ENCODE measurements at places on chromosomes 3 and 15.

GRCh38 chr3:52041118-52041731 is 15.1 kb downstream of the DUSP7 start:
- no peak for DNase-seq

DNA sequence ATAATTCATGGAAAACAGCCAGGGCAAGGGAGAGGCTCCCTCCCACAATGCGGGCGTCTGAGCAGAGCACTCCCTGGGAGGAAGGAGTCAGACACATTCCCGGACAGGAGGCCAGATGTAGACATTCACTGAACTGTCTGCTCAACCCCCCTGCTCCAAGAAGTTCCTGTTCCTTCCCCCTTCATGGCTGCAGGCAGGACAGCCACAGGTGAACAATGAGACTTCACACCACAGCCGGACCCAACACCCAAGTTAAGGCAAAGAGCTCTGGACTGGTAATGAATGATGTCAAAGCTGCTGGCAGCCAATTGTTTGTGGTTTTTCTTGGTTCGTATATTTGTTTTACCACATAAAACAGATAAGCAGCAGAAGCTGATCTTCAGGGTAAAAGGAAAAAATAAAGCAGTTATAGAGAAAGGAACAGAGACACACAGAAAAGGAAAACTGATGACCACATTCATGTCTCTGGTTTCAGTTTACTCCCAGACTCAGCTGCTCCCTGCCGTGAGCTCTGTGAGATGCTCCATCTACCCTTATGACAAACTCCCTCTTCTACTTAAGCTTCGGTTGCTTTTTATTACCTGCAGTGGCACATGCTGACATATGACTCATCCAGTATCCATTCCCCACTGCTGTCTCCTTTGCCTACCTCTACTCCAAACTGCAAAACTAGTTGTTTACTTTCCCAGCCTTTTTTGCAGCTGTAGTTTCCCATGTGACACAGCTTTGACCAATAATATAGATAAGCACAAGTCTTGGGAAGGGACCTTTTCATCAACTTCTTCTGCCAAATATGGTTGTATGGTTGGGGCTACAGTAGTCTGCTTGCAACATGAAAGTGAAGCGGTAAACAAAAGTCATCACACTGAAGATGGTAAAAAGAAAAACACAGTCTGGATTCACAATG is 33.1 kb downstream of the DZIP1L start:
- DNase-seq = peak; percentile 11

DNA sequence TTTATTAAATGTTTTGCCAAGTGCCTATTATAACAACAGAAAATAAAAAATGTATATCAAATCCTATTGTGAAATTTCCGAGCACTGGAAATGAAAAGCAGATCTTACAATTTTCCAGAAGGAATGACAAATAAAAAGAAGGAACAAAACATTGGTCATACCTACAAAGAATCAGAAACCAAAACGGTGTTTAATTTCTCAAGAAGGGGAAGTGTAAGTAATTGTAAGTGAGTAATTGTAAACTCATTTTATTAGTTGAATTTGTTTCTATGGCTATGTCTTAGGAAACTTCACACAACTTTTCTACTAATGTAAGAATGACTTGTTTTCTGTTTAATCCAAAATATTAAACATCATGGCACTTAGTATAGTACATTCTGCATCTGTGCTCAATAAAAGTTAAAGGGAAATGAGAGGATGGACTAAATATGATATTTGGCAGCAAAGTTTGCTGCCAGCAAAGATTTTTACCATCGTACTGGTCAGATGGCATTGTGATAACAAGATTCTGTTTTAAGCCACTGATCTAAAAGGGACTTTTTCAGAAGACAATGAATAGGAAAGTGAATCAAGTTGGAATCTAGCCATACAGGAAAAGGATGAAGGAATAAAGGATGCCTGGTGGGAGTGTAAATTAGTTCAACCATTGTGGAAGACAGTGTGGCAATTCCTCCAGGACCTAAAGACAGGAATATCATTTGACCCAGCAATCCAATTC is 232.4 kb downstream of the NFKBIZ start:
- DNase-seq = no peak

DNA sequence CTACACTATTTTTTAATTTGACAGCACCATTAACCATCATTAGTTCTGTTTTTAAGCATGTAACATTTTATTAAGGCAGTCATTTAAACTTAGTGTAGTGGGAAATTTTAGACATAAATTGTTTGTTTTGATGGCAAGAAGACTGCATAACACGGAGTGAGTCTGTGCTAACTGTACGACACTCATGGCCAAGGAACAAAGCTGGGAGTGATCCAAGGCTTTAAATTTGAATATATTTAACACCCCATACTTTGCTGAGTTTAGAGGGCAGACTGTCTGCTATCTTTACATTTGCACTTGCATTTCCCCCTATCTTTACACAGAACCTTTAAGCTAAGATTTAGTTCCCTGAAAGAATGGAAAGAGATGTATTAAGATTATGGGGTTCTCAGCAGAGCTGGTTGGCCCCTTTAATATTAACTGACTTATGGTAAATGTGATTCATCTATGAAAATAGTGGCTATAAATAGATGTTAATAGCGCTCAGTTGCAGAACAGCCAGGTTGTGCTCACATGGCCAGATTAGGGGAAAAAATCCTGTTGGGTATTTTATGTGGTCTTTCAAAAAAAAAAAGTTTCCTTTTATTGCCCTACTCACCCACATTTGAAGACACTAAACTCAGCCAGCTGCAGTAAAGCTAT is 120.7 kb downstream of the CMSS1 start:
- DNase-seq = no peak

GRCh38 chr15:49734831-49735508 is 114.1 kb downstream of the DTWD1 start:
- DNase-seq = no peak

DNA sequence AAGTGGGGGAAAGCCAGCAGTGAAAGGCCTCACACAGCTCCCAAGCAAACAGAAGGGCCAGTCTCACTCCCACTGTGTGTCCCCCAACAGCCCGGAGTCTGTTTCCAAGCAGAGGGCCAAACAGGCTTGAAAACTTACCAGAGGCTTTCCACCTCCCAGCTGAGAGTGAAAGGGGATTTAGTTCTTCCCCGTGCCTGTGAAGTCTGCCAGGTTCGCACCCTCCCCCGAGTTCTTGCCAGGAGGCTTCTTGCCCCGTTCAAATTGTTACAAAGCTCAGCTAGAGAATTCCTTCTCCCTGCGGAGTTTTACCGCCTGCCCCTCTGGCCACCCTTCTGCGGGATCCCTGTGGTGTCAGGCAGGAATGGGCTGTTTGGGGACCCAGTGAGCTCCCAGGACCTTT is 68.0 kb upstream of the WNT7A start:
- no peak for DNase-seq

GRCh38 chr15:33675246-33675645 is 293.1 kb upstream of the CHRM5 start:
- DNase-seq = no peak

GRCh38 chr3:74617776-74618175 is 3.3 kb upstream of the CNTN3 start:
- no peak for DNase-seq

DNA sequence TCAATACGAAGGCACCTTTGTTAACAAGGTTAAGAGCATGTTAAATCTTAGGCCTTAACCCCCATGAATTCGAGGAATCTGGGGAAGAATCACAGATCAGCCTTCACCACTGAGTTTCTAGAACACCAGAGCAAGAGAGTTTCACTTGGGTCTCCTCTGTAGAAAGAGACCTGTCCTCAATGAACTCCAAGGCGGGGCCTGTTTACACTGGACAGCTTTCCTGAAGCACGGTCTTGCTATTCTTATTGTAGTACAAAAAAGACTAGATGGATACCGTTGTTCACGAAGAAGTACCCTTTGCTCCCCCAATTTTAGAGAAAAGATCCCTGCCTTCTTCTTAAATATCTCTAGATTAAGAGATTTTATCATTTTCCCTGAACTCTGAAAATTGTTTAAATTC is 64.9 kb downstream of the USF3 start:
- DNase-seq = no peak

- DNase-seq = no peak
Measured at GRCh38 chr15:78999636-79000035, 54.8 kb upstream of the CTSH start.

GRCh38 chr3:127606981-127607595 is 8.9 kb downstream of the MCM2 start:
- DNase-seq = no peak

DNA sequence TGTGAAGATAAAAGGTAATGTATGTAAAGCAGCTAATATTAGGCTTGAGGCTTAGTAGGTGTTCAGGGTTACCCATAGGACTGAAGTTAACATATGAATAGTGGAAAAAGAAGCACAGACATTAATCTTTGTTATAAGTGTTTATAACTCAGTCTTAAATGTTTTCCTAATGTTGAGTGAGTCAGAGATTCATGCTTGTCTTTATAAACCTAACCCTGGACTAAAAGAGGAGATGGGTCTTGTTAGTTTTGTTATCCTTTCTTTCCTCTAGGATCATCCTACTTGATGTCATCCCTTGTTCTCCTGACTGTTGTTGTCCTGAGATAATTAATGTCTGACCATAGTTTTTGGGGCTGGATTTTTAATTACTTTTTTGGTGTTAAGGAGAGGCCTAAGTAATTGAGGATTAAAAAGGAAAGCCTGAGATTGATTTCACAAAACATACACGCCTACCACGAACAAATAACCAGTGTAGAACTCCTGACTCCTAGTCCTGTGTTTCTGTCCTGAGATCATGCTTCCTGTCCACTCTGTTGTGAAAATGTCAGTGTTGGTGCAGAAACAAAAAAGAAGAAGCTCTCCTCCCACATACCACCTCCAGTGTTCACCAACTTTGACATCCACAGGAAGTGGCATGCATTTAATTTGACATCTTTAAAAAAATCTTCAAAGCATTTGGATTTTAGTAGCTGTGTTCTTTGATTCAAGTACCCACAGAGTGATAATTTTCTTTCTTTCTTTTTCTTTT is 8.4 kb downstream of the MITF start:
- no peak for DNase-seq

GRCh38 chr15:44654858-44655257 is 8.6 kb downstream of the SPG11 start:
- no peak for DNase-seq

DNA sequence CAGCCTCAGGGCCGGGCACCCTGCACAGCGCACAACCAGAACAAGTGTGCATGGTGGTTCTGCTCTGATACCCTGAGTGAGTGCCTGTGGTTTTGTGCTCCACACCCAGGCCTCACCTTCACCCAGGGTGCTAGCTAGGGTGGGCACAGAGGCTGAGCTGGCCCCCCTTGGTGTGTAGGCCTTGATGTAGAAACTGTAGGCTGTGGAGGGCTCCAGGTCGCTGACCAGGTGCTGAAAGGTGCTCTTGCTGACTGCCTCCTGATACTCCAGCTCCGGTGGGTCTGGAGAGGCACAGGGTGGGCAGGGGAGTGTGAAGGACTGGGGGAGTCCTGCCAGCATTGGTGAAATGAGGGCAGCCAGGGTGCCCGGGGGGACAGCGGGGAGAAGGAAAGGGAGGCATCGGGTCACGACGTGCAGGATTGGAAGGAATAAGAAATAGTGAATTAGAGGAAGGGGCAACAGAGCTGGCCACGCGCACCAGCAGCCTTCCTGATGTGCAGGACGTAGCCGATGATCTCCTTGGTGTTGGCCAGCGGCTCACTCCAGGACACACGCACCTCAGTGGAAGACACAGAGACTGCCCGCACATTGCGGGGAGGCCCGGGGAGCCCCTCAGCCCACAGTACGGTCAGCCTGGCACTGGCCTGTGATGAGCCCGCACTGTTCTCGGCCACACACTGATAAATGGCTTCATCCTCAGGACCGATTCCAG is 26.6 kb downstream of the RNU5B-1 start:
- DNase-seq = no peak

DNA sequence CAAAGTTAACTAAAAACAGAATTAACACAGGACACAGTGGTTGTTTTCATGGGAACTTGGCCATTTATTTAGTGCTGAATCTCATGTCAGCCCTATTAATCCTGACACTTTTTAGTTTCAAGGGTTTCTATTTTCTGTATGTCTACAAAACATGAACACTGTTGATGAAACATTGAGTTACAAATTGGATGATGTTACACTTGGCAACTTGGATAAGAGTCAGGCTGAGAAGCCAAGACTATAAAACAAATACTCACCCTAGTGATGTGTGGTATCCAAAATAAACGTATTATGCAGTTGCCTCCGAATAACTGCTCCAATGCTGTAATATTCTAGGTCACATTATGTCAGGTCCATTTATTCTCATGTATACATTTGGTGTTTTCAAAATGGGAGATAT is 349.6 kb downstream of the ZIC1 start:
- no peak for DNase-seq

GRCh38 chr3:17352620-17353019 is 389.8 kb downstream of the TBC1D5 start:
- no peak for DNase-seq

GRCh38 chr3:132721479-132722164 is 587 bp downstream of the NPHP3 start:
- no peak for DNase-seq

- DNase-seq = peak; percentile 18
Measured at GRCh38 chr15:98799461-98800390, 151.4 kb downstream of the IGF1R start.

DNA sequence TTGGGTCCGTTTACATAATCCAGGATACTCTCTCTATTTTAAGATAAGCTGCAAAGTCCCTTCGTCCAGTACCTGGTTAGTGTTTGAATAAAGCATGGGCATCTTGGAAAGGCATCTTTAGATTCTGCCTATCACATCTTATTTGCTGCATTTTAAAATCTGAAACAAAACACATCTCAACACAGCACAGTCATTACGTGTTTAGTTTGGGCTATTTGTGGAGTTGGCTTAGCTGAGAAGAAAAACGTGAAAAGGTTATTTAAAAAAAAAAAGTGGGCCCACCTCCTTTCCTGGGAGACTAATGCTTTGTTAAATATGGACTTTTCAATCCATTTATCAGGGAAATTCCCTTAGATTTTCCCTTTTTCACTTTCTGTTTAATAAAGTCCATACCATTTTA is 174.5 kb upstream of the WNT5A start:
- no peak for DNase-seq

Data from NCI-H187 treated with DMSO at 0.1 percent for 48 hours (cell line).